ENCODE measurements at places on chromosomes 2 and 18. TPM values are rescaled to one million over a fixed set of nuclear protein-coding genes. Genes with fewer than 3 reads are reported as not detected.

EFEMP1 gene
- total RNA-seq, result 155 TPM

SCYGR4 gene
- not detected for total RNA-seq

PAX3 gene
- total RNA-seq, result not detected

C1QL2 gene
- not detected for total RNA-seq

RGPD4 gene
- total RNA-seq, result under 0.01 TPM

GRP gene
- not detected for total RNA-seq

DNAH6 gene
- total RNA-seq, result 1.6 TPM

PSD4 gene
- 28.7 TPM for total RNA-seq

DDX1 gene
- total RNA-seq, result 101 TPM

CDK15 gene
- 0.55 TPM for total RNA-seq

KIAA2012 gene
- total RNA-seq, result not detected

MAP2 gene
- total RNA-seq, result 8.7 TPM

NYAP2 gene
- total RNA-seq, result not detected

POTEE gene
- total RNA-seq, result not detected

DNA sequence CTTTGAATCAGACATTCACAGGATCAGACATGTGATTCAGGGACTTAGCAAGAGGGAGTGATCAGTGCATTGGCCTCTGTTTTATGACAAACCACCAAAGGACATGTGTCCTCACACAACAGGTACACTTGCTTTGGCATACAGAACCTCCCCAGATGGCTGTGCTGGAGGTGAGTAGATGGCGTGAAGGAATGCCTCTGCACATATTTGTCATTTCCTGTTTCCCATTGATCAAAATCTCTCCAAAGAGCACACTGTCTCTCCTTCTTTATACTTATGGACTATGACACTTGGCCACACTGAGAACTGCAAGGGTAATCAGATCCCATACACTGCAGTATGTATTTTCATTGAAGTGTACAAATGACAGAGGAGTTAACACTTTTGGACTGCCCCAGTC, 927.6 kb downstream of the TSN start:
- peak; percentile 47 for DNase-seq

DNA sequence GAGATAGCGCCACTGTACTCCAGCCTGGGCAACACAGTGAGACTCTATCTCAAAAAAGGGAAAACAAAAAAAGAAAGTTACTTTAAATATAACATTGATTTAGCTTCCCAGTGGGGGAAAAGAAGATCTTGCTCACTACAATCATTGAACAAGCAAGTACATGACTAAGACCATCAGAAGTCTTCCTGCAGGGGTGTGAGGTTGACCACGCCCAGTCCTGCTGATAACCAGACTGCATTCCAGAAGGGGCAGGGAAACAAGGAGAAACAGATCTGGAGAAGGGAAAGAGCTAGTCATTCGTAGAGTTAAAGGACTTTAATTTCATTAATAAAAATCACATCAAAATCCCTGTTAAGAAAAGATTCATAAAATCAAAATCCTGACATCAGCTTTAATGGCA, 77.5 kb downstream of the EPHA4 start:
- peak; percentile 11 for DNase-seq

DNA sequence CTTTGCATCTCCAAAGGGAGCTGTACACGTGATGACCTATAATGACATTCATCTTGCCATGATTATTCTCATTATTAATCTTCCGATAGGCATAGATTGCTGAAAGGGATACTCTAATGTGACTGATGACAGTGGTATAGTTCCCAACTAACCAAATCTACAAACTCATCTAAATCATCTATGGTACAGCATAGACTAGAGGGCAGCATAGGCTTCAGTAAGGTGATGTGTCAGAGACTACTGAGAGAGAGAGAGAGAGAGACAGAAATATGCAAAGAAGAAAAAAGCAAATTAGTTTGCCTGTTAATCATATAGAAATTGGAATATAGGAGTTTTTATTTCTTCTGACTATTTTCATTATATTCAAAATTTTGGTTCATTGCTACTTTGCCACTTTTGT, 89.3 kb downstream of the CSRNP3 start:
- DNase-seq, result peak; percentile 20

GRCh38 chr18:36572135-36572856, 256.5 kb downstream of the TPGS2 start:
- peak; percentile 56 for DNase-seq

DNA sequence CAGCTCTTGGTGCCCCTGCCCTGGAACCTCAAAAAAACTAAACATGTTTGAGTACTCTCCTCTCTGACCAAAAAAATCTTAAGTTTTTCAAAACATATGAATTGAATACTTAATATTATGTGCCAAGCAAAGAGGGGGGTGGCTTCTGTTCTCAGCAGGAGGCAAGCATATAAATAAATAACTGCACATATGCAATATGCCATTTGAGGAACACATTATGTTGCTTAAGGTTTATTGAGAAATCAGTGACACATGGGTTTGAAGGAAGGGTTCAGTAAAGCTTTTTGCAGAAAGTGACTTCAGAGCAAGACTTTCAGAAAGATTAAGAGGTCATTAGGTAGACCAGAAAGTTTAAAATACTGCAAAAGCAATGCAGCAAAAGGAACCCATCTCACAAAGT, 429.2 kb downstream of the TDRD15 start:
- no peak for DNase-seq

GRCh38 chr2:20524412-20525040, 77.7 kb downstream of the RHOB start:
- DNase-seq, result no peak

DNA sequence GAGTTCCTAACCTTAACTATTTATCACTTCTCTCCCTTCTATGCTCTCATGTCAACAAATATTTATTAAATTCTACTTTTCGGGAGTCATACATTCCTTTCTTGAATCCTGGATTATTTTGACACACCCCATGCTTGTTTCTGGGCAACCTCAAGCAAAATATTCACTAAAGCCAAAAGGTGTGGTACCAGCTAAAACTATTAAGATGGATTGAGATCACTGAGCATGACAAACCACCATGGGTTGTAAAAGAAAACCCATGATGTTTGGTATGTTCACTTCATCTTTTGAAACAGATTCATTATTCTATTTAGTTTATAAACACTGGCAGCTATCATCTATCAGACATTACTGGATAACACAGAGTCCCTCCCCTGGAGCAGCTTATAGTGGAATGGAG, 32.5 kb downstream of the DPP4 start:
- DNase-seq, result peak; percentile 67

- DNase-seq, result peak; percentile 60
Observed at GRCh38 chr2:166127217-166128155, at the start of gene SCN1A. TSS of gene SCN1A (minus strand) at chr2:166128020. CDS start at chr2:166073621, 54,399 bp downstream.

DNA sequence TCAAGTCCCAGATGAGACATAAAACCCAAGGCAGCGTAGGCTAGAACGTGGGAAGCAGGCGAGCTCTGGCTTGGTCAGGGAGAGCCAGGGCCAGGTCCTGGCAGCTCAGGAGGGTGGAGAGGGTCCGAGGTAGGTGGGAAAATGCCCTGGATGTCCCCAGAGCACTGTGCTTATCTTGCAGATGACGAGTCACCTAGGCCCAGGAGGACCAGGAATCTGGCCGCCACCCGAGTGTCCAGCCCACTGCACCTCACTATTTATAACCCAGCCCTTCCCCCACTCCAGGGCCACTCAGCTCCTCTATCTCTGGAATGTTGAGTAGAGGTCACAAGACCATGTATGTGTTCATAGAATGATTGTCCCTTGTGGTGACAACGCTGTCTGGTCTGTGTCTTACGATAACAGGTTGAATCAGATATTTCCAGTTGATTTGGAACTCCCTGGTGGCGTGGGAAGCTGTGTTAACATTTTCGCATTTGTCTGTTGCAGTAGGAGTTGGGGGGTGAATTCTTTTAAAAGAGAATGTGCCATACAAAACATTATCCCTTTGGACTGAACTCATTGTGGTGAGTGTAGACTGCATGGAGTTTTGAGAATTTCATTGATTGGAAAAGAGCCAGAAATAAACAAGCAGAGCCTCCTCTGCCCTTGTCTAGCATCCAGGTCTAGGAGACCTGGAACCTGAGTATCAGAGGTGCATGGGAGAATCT, 47.5 kb downstream of the EMILIN2 start:
- DNase-seq, result no peak

- DNase-seq, result no peak
Observed at GRCh38 chr2:124609667-124610066, 584.6 kb downstream of the CNTNAP5 start.

GRCh38 chr2:40230707-40231432, 221.0 kb downstream of the SLC8A1 start:
- no peak for DNase-seq

GRCh38 chr2:232292395-232293154, 86.0 kb upstream of the ALPP start:
- peak; percentile 40 for DNase-seq

DNA sequence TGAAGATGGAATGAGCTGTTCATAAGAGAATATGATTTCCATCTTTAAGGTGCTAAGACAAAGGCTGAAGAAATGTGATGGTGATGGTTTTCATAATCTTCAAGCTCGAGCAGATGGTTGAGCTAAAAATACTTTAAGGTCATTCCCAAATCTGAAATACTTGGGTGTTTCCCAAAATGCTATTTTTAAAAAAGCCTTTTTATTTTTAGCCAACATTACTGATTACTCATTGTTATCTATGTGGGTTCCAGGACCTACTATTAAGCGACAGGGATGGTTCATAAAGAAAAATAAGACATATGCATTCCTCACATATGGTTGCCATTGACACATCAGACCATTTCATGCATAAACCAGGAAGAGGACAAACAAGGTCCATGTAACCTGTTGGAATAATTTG, 298.5 kb downstream of the PLCL1 start:
- no peak for DNase-seq

DNA sequence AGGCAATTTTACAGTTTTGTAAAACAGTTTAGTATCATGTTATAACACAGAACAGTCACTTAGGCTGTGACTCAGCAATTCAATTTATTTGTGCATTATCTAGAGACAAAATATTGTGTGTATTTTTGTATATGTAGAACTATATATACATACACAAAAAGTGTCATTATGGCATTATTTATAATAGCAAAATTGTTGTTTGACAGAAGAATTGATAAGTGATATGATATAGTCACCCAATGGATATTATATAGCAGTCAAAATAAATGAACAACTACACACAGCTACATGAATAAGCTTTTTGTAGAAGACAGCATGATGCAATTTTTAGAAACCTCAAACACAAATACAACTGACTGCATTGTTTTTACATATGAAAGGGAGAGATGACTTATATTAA, 334.0 kb downstream of the TRIB2 start:
- DNase-seq, result no peak

- DNase-seq, result no peak
Observed at GRCh38 chr2:65818873-65819451, 386.6 kb upstream of the SPRED2 start.

DNA sequence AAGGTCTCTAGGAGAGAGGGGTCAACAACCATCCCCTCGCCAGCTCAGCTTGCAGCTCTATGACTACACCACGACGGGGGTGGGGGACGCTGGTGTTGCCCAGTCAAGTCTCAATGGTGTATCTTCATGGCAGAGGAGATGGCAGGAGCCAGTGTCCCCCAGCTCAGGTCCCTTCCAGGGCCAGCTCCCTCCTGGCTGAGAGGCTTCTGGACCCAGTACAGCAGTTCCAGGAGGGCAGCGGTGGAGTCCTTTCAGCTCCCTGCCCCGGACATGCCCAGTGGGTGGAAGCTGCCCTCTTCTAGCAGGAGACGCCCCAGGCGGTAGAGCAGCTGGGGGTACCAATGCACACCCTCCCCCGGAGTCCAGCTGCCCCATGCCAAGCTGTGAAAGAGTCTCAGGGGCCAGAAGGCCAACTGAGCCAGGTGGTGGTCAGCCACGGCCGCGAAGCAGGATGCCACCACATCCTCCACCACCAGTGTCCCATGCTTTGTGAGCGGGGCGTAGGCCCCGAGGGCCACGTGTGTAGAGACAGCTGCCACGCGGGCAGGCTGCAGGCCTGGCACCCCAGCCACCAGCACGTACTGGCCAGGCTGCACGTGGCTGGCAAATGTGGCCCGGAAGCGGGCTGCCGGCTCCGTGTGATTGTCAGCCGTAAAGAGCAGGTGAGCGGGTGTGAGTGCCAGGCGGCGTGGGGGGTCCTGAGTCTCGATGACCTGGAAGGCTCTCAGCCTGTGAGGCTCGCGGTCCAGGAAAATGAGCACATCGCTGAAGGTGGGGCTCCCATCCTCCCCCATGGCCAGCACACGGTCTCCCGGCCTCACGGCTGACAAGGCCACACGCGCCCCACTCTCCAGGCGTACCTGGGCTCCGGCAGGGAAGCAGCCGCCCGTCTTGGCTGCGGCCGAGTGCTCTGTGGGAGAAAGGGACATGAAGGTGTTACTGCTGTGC, 5.5 kb downstream of the IHH start:
- DNase-seq, result no peak

DNA sequence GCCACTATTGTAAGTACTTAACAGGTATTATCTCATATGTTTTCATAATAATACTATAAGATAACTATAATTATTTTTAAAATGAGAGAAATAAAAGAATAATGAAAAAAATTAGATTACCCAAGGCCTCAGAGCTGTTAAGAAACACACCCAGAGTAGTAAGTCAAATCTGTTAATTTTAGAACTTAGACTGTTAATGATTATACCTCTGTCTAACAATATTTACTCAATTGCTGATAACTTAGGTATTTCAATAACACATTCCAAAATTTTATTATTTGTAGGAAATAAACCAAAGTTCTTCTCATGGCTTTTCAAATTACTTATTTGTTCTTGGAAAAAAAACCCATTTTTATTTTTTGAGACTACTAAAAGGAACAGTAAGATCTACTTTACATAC, 227.5 kb upstream of the KCNH7 start:
- DNase-seq, result peak; percentile 72

GRCh38 chr2:147273628-147274027, 571.2 kb upstream of the ACVR2A start:
- no peak for DNase-seq

DNA sequence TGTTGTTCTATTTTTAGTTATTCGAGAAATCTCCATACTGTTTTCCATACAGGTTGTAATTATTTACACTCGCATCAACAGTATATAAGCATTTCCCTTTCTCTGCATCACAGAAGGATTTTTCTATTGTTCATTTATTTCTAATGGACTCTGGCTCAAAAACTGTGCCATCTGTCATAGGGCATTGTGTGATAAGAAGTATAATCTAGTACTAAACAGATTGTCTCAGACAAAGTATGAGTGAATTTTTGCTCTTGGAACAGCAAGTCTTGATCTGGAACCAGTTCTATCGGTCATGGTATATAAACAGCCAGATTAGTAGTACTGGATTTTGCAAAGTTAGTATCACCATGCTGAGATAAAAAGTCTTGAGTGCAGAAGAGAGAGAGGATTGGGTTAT, 145.8 kb downstream of the KIAA1328 start:
- DNase-seq, result no peak

DNA sequence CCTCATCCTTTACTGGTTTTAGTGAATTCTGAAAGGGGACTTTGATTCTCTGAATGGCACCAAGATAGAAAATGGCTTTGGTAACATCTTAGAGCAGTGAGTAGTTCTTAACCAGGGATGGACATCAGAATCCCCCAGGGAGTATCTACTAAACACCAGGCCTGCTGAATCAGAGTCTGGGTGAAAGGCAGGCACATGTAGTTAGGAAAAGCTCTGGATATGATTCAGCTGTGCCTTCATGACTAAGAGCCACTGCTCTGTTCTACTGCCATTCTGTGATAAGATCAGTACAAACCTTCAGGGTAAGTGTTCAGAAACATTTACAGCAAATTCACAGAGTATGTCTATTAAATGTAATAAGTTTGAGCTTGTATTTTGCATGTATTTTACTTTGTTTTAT, 46.2 kb upstream of the B3GNT2 start:
- DNase-seq, result peak; percentile 74

GRCh38 chr18:39799006-39799405, 2156.0 kb upstream of the PIK3C3 start:
- peak; percentile 6 for DNase-seq

GRCh38 chr2:40251137-40251536, 200.8 kb downstream of the SLC8A1 start:
- DNase-seq, result peak; percentile 58

- no peak for DNase-seq
Observed at GRCh38 chr2:112782234-112782799, 2.0 kb downstream of the IL1A start.
